Cortex of kidney (tissue), 1 donor: ENCODE measurements at places on chromosomes 5 and 9.

DNA sequence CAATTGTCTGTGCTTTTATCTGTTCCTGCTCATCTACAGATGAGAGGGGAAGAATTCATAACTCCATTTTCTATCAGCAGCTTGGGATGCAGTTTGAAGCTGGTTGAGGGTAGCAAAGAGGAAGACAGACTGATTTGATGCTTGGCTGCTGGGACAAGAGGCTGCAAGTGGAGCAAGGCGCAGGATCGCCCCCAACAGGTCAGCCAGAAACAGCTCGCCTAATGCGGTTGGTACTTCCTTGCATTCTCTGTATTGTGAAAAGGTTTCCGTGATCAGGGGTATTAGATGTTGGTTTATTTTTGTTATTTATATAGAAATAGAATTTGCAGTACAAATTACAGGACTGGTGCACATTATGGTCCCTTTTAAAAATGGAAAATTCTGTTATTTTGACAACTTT, 40.6 kb downstream of the ZNF883 start:
- DNase-seq: no peak

- no peak for DNase-seq
Measured at GRCh38 chr9:16828340-16829281, 41.9 kb downstream of the BNC2 start.

- DNase-seq: no peak
Measured at GRCh38 chr9:98161851-98162250, 30.6 kb downstream of the CORO2A start.

- DNase-seq: no peak
Measured at GRCh38 chr5:128965011-128965637, at the start of gene SLC27A6. Gene SLC27A6, plus strand, starts transcription at chr5:128965488. Its CDS starts 650 bp downstream, at chr5:128966138.

DNA sequence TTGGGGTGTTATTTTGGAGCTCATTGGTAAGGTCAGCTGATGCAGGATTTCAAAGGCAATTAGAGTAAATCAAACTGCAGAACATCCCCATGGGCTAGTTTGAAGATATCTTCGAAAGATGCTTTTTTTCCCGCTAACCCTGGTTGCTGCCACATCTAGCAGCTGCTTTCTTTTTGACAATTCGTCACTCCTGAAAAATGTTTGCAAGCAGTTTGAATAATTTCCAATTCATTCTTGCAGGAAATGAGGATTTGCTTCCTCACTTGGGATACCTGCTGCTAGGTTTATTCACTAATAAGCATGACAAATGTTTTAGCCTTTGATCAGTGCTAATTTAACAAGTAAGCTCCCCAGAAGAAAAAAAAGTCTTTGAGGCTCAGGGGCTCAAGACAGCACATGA, 649.6 kb upstream of the RORB start:
- no peak for DNase-seq

- no peak for DNase-seq
Measured at GRCh38 chr5:159050316-159051143, 49.2 kb downstream of the EBF1 start.

DNA sequence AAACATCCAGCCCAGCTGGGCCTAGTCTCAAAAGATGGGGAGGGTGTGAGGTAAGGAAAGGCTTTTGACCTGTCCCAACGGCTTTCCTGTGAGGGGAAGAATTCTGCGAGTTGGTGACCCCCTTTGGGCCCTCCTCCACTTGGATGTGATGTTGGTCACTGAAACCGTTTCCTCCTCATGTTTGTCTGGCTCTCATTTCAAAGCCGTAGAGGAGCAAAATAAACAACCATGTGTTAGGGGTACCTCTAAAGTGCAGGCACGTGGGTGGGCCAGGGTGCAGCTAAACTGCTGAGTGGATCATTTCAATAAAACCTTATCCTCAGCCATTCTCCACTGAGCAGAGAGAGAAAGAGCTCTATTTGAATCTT, 84.3 kb upstream of the MELK start:
- DNase-seq: no peak

DNA sequence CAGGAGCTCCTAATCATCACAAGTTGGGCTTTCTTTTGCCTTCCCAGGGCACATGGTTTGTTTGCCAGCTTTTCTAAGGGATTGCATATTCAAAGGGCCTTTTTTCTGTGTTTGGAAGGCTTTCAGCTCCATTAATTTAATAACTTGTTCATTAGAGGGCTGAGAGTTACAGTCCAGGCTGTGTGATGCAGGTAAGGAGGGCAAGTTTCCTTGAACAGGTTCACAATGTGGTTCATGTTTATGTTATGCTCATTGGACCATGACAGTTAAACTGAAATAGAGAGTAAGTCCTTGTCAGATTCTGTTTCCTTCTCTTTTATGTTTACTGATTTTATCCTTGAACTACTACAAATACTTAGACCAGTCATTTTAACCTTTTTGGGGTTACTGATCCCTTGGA, 174.4 kb downstream of the MARCHF11 start:
- DNase-seq: no peak

- DNase-seq: no peak
Measured at GRCh38 chr5:51225789-51226742, 157.2 kb upstream of the ISL1 start.

GRCh38 chr9:125761676-125762450, 14.7 kb downstream of the PBX3 start:
- no peak for DNase-seq

GRCh38 chr9:136695955-136696354, 8.7 kb upstream of the AGPAT2 start:
- no peak for DNase-seq

GRCh38 chr5:55250064-55250463, 16.7 kb upstream of the CCNO start:
- no peak for DNase-seq

- no peak for DNase-seq
Measured at GRCh38 chr9:137470785-137471184, 11.7 kb upstream of the NSMF start.

DNA sequence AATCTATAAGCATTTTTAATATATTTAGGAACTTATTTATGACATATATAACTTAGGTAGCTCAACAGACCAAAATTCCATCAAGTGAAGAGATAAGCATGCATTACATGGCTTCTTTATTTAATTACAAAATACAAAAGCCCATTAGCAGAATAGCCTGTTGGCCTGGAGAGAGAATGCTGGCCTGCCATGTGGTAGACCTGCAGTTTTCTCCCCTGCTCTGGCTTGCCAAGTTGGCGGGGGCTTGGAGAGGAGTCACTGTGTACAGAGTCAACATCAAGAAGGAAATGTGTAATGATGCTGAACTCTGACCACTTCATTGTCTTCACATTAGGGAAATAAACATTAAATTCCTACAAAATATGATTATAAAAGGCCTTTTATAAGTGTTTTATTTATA, 69.8 kb upstream of the CNTLN start:
- no peak for DNase-seq

GRCh38 chr9:33731142-33731541, 64.2 kb upstream of the PRSS3 start:
- no peak for DNase-seq

DNA sequence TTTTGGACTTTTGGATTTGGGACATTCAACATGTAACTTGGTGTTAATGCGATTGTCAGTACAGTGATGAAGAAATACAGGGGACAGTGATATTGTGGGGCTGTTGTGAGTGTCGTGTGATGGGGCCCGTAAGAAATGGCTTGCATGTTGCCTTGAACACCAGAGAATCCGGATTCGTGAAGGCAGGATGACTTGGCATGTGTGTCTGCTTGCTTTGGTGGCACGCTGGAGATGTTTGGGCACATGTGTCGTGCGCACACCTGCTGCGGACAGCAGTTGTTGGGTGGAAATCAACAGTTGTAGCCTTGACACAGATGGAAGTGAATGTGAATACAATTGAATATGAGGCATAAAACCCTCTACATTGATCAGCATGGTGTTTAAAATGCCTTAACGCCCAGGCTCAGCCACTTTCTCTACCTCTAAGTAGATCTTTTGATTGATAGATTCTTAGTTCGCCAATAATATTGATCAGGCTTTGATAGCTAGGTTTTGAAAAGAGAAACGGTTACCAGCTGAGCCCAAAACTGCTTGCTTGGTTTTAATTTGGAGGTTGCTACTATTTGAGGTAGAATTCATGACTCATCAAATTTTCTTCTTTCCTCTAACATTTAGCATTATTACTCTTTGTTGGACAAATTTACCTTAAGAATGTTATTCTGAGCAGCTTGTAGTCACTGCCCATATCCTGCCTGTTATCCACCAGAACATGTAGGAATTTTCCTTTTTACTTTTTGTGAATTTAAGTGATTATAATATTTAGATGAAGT, 94.4 kb downstream of the TRIO start:
- DNase-seq: no peak

- no peak for DNase-seq
Measured at GRCh38 chr9:135308821-135309762, 170.5 kb upstream of the PPP1R26 start.

GRCh38 chr5:172973931-172974330, 9.6 kb upstream of the ATP6V0E1 start:
- no peak for DNase-seq

- no peak for DNase-seq
Measured at GRCh38 chr5:71699233-71699632, 19.8 kb upstream of the CARTPT start.

DNA sequence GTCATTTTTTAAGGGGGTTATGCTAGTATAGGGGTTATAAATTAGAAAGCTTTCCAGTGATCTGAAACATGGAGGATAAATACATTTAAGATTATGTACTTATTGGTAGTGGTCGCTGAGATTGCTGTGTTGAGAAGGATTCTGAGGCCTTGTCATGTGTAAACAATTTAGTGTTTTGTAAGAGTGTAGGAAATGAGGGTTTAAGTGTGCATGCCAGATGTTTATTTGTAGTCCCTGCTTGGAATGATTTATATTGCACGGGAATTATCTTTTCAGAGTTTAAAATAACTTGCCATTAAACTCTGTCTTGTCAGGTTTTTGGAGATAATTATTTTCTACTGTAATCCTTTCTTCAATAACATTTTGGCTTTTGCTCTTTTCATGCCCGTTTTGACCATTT, 19.4 kb downstream of the ZNF618 start:
- no peak for DNase-seq

DNA sequence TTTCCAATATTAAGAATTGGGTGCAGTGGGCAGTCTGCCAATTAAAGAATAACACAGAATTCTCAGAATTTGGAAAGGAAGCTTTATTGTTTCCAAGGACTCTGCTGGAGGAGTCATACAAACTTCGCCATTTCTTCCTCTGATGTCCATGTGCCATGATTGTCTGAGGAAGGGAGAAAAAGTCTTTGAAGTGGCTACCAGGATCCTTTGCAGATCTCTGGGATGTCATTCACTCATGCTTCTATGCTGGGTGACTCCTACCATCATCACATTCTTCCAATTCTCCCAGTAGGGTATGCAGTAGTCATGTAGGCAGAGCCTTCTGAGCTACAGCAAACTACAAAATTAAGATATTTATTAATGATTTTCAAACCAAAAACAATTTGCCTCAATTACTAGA, 3.2 kb upstream of the SMAD5 start:
- DNase-seq: no peak

DNA sequence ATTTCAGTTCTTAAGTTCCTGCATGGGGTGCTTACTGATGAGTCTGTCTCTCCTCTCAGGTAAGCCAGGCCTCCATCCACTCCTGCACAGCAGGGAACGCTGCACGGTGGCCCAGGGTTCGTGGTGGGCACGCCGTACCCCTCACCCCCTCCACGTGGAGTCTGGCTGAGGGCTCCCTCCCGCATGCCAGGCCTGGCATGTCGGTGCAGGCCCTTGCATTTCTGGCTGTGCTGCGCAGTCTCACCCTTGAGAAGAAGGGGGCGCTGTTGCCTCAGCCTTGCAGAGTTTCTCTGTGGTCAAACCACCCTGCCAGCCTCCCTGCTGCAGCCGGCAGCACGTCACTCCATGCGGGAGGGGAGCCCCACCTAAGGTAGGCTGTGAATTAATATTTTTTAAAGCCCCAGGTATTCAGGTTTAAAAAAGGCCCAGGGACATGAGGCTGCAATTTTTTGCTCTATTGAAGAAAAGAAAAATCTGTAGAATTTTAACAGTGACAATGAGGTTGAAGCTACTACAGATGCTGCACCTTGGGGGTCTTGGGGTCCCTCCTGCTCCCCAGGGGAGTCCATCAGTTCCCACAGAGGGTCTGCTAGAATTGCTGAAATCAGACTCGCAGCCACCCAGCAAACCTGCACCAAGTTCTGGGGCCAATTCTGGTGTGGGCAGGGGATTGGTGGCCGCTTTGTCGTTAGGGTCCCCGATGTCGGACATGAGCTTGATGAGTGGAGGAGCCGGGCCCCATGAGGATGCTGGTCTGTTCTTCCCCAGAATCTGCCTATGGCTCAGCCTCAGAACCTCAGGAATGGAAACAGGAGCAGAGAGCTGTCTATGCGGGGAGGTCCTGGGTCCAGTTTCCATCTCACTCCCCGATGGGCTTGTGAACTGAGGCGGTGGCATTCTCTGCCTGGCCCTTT, 52.6 kb downstream of the TENT4A start:
- no peak for DNase-seq

DNA sequence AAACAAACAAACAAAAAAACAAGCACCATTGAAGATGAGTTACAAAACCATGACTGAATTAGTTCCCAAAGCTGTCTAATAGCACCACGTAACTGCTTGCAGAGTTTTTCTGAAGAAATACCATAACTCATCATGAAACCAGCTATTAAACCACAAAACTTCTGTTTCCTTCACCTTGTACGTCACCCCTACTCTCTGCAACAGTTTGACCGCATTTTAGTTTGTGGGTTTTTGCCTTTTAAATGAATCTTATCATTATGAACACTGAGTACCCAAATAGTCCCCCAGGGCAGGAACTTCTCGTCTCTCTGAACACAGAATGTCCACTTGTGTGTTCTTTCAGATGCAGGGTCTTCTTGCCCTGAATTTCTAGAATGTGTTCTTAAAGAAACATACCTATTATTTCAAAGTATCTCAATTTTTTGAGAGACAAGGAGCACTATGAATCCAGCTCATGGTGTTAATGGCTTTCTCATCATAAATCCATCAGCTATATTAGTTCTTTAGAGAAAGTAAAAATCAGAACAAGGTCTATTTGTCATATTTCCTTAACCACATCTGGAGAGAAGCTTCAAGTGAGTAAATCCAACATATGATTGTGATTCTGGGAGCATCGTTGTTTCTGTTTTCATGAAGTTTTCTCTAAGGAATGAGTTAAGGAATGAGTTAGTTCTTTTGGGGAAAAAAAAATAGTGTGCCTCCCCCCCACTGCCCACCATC, 210.6 kb downstream of the AUH start:
- DNase-seq: no peak

GRCh38 chr5:455806-456205, 12.8 kb downstream of the EXOC3 start:
- no peak for DNase-seq

DNA sequence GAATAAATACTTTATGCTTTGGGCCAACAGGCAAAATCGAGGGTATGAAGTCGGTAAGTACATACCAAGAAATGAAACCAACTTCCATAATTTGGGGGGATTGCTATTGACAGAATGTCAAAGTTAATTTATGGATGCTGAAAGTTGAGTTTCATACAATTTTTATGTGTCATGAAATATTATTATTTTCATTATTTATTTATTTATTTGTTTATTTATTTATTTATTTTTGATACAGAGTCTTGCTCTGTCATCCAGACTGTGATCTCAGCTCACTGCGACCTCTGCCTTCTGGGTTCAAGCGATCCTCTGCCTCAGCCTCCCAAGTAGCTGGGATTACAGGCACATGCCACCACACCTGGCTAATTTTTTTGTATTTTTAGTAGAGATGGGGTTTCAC, 4.5 kb upstream of the GMCL2 start:
- no peak for DNase-seq
